ENCODE measurements at places on chromosomes 6 and 20. TPM values are rescaled to one million over a fixed set of nuclear protein-coding genes. Genes with fewer than 3 reads are reported as not detected.

Gene GCLC
- total RNA-seq = 88.9 TPM

Gene DCDC2
- total RNA-seq = 191 TPM

DNA sequence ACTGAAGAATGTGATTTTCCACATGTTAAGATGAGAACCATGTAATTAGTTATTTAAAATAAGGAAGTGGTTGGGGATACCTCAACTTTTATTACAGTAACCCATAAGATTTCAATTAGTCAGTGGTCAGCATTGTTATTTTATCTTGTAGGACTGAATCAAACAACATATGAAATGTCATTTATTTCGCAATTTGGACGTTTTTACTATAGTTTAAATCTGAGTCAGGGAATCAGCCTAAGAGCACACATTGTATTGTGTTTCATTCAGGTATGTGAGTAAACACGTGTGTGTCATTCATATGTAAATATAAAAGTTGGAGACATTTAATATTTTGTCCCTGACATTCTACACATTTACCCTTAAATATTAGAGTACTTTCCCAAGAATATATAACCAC lies 1418.7 kb downstream of the GRIK2 start:
- no peak for DNase-seq
- peaks cover 6% of the 10 kb centered on the region for H3K4me1 ChIP-seq
- H3K36me3 ChIP-seq = no peaks in the 10 kb centered on the region
- no peak overlapping the region for H3K4me3 ChIP-seq

GRCh38 chr6:41341580-41341979 lies 6.2 kb downstream of the NCR2 start:
- no peak overlapping the region for H3K4me3 ChIP-seq
- H3K4me1 ChIP-seq = no peaks in the 10 kb centered on the region
- no peak for DNase-seq
- no peaks in the 10 kb centered on the region for H3K36me3 ChIP-seq

Gene GPX6
- total RNA-seq = not detected

GRCh38 chr20:56171087-56172012 lies 77.2 kb upstream of the MC3R start:
- H3K27ac ChIP-seq = no peak overlapping the region
- DNase-seq = peak; percentile 24
- H3K36me3 ChIP-seq = no peaks in the 10 kb centered on the region

GRCh38 chr6:52352239-52353018 lies 9.5 kb upstream of the PAQR8 start:
- H3K36me3 ChIP-seq = no peaks in the 10 kb centered on the region
- H3K27me3 ChIP-seq = no peaks in the 10 kb centered on the region
- DNase-seq = peak; percentile 70
- H3K4me3 ChIP-seq = no peak overlapping the region
- peak overlapping the region; percentile 89 for H3K27ac ChIP-seq

DNA sequence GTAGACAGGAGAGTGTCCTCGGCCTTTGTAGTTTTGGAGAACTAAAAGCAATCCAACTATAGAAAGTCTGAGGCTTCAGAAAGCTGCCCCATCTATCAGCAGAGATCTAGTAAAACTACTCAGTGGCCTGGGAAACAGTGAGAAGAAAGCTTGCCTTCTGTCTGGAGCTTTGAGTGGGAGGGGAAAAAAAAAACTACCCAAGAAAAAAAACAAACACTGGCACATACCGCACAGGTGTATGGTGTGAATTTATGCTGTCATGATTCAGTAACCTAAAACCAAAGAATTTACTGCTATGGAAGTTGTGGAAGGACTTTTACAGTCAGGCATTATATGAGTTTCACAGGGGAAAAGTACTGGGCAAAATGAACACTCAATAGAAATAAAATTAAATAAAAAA lies 280.5 kb downstream of the ADGRB3 start:
- H3K27ac ChIP-seq = no peak overlapping the region
- DNase-seq = no peak
- H3K4me1 ChIP-seq = no peaks in the 10 kb centered on the region
- H3K4me3 ChIP-seq = no peak overlapping the region

- H3K36me3 ChIP-seq = no peaks in the 10 kb centered on the region
- H3K4me3 ChIP-seq = no peak overlapping the region
- no peak overlapping the region for H3K27ac ChIP-seq
- no peaks in the 10 kb centered on the region for H3K4me1 ChIP-seq
These were observed 171.9 kb upstream of the MAP3K7 start for GRCh38 chr6:90758741-90759140.

Gene SEMG1
- not detected for total RNA-seq

DNA sequence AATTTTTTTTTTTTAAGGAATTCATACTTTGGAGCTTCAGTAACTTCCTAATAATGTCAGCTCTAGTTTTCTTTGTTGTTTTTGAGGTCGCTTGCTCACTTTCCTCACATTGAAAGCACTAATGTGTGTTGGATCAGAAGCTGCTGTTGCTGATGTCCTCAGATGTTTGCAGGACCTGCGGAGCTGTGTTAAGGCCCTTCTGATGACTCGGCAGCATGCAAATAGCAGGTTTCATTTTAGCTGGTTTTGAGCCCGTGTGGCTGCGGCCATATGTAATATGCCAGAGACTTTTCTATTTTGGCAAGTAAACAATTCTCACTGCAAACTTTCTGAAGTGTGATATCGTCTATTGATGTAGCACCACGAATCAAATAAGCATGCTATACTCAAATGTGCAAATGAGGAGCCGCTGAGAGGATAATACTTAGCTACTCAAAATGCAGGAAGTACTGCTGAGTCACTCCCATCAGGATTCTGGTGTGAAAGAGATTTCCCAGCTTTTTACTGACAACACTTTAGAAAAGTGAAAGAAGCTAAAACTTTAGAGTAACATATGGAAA lies 187.8 kb downstream of the SASH1 start:
- no peaks in the 10 kb centered on the region for H3K4me1 ChIP-seq
- DNase-seq = no peak
- H3K4me3 ChIP-seq = no peak overlapping the region
- no peak overlapping the region for H3K27ac ChIP-seq
- no peaks in the 10 kb centered on the region for H3K27me3 ChIP-seq

GRCh38 chr20:32906200-32906599 lies 47.5 kb downstream of the EFCAB8 start:
- no peaks in the 10 kb centered on the region for H3K36me3 ChIP-seq
- no peak for DNase-seq
- no peaks in the 10 kb centered on the region for H3K4me1 ChIP-seq

Gene TOMM34
- total RNA-seq = 139 TPM

Gene LPIN3
- 32.6 TPM for total RNA-seq

DNA sequence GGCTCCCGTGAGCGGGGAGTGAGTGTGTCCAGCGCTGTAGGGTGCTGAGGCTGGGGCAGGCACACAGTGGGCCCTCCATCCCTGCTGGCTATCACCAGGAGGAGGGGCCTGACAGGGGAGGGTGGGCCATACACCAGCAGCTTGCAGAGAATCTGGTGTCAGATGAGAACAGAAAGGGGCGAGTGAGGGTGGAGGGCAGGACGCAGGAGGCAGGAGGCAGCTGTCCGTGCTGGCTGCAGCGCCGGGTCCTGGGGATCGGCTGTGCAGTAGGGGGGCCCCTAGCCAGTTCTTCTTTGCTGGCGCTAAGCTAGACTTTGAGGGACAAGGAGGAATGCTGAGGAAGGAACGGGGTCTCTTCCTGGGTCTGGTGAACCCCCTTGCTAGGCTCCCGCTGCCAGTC lies 1.6 kb upstream of the CABLES2 start:
- H3K4me3 ChIP-seq = no peak overlapping the region
- peaks cover 8% of the 10 kb centered on the region for H3K36me3 ChIP-seq
- H3K4me1 ChIP-seq = peaks cover 70% of the 10 kb centered on the region
- peak overlapping the region; percentile 83 for H3K27ac ChIP-seq

DNA sequence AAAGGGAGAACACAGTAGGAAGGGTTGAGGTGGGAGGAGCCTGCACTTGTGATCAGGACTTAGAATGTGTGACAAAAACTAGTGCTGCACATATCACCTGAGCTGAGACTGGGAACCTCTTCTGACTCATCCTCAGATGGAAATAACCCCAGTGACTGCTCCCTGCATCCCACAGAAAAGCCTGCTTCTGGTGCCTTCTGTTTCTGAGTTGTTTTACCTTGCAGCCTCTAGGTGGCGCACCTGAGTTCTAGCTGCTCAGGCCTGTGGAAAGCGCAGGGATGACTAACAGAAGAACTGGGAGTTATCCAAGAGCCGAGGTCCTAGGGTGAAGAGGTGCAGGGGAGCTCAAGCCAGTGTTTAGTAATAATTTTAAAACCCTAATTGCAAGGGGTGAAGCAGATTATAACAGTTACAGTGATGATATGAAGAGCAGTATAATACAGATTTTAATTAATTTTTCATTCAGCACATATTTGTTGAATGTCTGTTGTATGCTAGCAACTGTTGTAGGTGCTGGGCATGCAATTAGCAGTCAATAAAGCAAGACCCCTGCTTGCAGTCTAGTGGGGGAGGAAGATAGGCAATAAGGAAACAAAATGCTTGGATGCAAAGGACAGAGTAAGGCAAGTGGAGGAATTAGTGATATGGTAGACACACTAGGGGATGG lies 302.5 kb downstream of the DHX35 start:
- no peaks in the 10 kb centered on the region for H3K4me1 ChIP-seq
- no peaks in the 10 kb centered on the region for H3K36me3 ChIP-seq
- peak; percentile 81 for DNase-seq
- H3K4me3 ChIP-seq = no peak overlapping the region

- H3K36me3 ChIP-seq = peaks cover 6% of the 10 kb centered on the region
- no peak overlapping the region for H3K27ac ChIP-seq
- DNase-seq = no peak
- H3K27me3 ChIP-seq = no peaks in the 10 kb centered on the region
These were observed 8.4 kb downstream of the MAPRE1 start for GRCh38 chr20:32828029-32828680.

DNA sequence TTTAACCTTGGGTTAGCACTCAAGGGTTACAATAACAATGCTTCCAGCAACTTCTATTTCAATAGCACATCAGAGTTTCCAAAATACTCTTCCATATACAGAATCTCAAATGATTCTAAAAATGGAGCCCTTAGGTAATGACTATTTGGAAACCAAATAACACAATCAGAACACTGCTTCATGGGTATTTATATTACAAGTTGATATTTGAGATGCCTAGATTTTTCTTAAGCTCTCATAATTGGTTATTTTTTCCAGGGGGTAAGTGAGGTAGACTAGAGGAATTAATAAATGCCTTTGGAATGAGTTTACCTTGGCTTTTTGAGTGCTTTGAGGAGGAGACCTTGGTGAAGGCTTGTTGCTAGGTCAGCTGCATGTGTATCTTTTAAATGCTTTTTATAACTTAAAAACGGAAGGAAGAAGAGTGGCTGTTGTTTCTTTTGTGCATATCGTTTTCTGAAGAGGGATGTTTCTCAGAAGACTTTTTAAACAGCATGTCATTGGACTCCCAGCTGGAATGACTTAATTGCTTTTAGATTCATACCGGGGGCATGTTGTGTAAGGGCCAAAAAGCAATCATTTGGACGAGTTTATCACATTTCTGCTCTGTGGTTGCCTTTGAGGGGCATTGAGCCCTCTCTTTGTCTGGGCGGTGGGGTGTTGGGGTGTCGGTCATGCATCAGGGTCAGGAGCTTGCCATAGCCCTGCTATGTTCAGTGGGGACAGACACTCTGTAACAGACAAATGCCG lies 186.0 kb downstream of the DTNBP1 start:
- H3K27me3 ChIP-seq = no peaks in the 10 kb centered on the region
- no peak overlapping the region for H3K4me3 ChIP-seq
- no peaks in the 10 kb centered on the region for H3K36me3 ChIP-seq
- no peak for DNase-seq
- no peak overlapping the region for H3K27ac ChIP-seq

Gene PCK1
- total RNA-seq = 0.42 TPM

DNA sequence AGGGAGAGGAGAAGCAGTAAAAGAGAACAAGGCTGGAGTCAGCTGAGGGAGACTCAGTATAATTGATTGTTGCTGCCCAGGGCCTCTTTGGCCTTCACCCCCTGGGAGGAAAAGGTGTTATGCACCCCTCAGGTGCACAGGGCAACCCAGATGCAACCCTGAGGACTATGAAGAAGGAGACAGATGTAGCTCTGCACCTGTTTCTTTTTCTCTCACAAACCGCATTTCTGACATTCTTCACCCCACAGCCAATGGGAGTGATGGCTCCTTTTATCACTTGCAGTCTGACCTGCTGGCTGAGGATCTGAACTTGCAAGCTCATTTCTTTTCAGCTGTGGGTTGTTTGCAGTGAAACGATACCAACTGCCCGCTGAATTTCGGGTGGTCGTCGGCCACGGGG lies 64.1 kb upstream of the F13A1 start:
- H3K4me3 ChIP-seq = no peak overlapping the region
- DNase-seq = no peak
- no peaks in the 10 kb centered on the region for H3K4me1 ChIP-seq
- no peak overlapping the region for H3K27ac ChIP-seq
